Stimulated activated CD4-positive, alpha-beta T cell treated with anti-CD3 and anti-CD28 coated beads, Interleukin-1b, Interleukin-23, amount 100 ng/mL, for 48 hours (primary cell): ENCODE measurements at places on chromosomes 13 and 19.
A peak's percentile ranks its signal among the peaks of the same experiment; 100 is the strongest.

- peak; percentile 67 for DNase-seq
Measured at GRCh38 chr19:47272448-47273312, 2.0 kb upstream of the INAFM1 start.

GRCh38 chr13:29582171-29582570 lies 13.3 kb downstream of the SLC7A1 start:
- DNase-seq: no peak

DNA sequence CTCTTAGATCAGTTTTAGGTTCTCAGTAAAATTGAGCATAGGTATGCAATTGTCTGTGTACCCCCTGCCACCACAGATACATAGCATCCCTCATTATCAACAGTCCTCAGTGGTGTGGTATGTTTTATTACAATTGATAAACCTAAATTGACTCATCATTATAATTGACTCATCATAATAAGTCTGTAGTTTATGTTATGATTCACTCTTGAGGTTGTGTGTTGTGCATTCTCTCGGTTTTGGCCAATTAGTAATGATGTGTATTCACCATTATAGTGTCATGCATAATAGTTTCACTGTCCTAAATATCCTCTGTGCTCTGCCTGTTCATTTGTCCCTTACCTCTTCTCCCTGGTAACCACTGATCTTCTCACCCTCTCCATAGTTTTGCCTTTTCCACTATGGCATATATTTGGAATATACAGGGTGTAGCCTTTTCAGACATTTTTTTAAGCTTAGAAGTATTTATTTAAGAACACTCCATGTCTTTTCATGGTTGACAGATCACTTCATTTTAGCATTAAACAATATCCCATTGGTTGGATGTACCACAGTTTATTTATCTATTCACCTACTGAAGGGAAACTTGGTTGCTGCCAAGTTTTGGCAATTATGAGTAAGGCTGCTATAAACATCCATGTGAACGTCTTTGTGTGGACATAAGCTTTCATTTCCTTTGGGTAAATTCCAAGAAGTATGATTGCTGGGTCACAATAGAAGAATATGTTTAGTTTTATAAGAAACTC lies 1620.6 kb upstream of the MIR17HG start:
- no peak for DNase-seq

DNA sequence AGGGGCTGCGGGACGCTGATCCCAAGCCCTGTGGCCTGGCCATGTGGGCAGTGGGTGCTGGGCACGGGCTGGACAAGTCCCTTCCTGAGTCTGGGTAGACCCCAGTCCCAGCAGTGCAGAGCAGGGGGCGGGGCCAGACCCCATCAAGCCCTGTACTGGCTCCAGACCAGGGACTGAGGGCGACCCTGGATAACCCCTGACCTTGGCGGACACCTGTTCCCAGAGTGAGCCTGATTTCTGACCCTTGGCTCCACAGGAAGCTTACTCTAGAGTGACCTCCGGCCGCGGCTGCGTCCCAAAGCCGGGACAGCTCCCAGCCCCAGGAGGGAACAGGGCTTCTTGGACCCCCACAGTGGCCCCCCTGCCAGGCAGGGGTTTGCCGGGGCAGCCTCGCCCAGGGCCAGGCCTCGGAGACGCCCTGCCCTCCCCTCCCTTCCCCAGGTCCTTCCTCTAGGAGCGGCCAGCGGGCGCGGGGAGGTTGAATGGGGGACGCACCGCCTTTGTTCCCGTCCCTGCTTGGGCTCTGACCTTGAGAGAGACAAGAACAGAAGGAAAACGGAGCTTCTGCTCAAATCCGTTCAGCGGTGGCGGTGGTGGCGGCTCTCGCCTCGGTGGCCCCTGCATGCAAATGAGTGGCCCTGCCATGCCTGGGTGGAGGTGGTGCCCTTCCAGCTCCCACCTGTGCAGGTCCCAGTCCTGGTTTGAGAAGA lies 2.3 kb upstream of the EFNA2 start:
- no peak for DNase-seq

DNA sequence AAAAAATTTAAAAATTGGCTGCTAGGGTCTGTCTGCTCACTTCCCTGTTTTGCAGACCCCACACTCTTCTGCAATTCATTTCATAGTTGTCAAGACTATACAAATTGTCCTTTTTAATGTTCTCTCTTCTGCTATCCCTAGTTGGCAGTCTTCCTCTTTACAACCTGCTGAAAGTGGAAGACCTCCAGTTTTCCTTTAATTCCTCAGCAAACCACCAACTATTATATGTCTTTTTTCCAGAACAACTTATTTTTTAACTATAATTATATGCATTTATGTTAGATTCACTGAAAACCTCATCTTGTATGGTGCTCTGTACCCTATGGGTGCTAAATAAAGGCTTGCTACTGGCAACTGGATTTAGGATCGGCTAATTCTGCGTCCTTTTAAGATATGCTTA lies 1.1 kb upstream of the PHF11 start:
- no peak for DNase-seq

DNA sequence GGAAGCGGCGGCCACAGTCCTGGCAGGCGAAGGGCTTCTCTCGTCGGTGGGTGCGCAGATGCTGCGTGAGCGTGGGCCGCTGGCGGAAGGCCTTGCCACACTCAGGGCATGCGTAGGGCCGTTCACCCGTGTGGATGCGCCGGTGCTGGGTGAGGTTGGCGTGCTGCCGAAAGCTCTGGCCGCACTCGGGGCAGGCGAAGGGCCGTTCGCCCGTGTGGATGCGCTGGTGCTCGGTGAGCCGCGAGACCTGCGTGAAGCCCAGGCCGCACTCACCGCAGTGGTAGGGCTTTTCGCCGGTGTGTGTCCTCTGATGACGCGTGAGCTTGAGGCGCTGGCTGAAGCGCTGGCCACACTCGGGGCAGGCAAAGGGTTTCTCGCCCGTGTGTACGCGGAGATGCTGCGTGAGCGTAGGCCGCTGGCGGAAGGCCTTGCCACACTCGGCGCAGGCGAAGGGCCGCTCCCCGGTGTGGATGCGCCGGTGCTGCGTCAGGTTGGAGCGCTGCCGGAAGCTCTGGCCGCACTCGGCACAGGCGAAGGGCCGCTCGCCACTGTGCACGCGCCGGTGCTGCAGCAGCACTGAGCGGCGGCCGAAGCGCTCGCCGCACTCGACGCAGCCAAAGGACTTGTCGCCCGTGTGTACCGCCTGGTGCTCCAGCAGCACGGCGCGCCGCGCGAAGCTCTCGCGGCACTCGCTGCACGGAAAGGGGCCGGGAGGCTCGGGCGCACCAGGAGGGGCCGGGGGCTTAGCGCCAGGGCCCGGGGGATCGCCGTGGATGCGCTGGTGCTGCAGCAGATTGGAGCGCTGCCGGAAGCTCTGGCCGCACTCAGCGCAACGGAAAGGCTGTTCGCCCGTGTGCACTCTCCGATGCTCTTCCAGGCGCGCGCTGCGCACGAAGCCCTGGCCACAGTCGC lies 4.0 kb upstream of the UBE2M start:
- DNase-seq: no peak

- DNase-seq: no peak
Measured at GRCh38 chr19:56142087-56142787, 1.1 kb downstream of the ZNF444 start.

GRCh38 chr13:112893570-112894422 lies 75.2 kb upstream of the MCF2L start:
- no peak for DNase-seq

- DNase-seq: no peak
Measured at GRCh38 chr13:81568824-81569223, 1227.9 kb upstream of the SPRY2 start.

DNA sequence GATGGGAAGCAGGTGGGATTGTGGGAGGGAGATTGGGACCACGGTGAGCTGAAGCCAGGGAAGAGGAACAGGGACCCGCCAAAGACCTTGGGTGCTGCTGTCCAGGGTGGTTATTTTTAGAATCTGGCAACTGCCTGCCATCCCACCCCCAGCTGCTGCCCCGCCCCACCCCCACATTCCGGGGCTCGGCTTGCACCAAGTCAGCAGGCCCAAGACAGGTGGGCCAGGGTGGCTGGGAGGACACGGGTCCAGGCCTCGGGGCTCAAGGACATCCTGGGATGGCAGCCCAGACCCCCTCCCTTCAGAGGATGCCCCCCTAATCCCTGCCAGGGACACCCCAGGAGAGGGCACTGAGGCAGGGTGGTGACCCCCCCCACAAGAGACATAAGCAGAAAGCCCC lies 827 bp downstream of the CKM start:
- no peak for DNase-seq

DNA sequence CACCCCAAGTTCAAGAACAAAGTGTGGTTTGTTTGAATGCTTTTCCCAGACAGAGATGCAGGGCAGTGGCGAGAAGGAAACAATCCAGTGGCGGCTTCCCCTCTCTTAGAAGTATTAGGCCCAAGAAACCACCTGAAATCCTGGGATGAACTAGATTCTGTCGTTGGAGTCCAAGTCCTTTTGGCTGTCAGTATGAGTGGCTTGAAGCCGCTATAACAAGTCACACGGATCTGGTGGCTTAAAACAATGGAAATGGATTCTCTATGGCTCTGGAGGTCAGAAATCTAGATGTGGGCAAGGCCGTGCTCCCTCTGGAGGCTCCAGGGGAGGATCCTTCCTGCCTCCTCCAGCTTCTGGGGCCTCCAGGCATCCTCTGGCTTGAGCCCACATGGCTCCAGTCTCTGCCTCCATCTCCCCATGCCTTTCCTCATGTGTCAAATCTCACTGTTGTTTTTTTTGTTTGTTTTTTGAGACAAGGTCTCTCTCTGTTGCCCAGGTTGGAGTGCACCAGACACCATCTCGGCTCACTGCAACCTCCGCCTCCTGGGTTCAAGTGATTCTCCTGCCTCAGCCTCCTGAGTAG lies 97.7 kb downstream of the GNG7 start:
- DNase-seq: no peak

DNA sequence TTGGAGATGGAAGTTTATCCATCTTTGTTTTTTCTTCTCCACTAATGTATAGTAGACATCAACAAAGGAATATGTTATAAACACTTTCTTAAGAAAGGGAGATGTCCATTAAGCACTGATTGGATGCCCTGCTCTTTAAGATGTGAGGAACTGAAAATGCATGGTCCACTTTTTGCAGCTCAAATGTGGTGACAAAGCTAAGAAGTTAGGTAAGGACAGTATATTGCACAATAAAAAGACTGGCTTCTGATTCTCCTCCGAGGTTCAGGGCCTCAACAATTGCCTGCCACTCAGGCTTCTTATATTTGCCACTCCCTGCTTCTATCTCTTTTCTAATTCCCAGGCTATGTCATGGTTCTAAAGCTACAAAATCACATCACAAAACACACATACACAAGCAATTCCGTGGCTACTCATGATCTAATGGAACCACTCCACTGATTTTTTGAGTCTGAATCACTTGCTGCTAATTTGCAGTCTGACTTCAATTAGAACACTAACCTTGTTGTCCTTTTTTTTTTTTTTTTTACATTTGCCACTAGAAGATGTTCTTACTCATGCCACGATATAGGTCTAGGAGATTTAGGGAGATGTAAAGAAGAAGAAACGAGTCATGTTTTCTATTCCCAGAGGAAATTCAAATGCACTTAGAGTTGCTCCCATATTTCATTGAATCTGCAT lies 29.6 kb upstream of the TNFSF11 start:
- no peak for DNase-seq

- no peak for DNase-seq
Measured at GRCh38 chr13:54611390-54611789, 1582.8 kb downstream of the OLFM4 start.

- DNase-seq: no peak
Measured at GRCh38 chr19:3319643-3320353, 46.6 kb upstream of the NFIC start.

DNA sequence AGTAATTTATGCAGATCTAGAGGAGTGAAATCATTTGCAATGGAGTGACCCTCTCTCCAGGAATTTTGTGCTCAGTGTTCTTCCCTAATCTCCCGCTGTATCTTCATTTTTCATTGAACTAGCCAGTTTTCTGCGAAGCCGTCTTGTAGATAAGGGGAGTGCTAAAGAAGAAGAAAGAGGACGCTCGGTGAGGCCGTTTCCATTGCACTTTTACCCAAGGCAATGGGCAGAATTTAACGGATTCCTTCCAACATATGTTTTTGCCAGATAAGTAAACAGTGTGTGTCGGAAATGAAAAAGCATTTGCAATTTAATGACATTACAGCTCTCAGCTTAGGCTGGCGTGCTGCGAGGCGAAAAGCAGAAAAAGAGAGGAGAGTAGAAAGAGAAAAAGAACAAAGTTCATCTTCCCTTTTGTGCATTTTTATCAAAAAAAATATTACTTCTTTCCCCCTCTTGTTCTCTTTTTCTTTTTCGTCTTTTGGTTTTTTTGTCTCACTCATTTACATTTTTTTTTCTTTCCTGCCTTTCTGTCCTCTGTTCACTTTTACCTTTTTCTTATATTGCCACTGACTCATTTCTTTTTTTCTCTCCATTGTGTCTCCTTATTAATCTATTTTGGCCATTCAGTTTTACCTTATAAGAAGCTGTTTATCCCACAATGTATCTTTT lies 49.9 kb downstream of the SOX21 start:
- DNase-seq: no peak

GRCh38 chr19:30105727-30106126 lies 163.7 kb downstream of the URI1 start:
- no peak for DNase-seq

GRCh38 chr13:80955501-80955900 lies 614.6 kb upstream of the SPRY2 start:
- DNase-seq: no peak

DNA sequence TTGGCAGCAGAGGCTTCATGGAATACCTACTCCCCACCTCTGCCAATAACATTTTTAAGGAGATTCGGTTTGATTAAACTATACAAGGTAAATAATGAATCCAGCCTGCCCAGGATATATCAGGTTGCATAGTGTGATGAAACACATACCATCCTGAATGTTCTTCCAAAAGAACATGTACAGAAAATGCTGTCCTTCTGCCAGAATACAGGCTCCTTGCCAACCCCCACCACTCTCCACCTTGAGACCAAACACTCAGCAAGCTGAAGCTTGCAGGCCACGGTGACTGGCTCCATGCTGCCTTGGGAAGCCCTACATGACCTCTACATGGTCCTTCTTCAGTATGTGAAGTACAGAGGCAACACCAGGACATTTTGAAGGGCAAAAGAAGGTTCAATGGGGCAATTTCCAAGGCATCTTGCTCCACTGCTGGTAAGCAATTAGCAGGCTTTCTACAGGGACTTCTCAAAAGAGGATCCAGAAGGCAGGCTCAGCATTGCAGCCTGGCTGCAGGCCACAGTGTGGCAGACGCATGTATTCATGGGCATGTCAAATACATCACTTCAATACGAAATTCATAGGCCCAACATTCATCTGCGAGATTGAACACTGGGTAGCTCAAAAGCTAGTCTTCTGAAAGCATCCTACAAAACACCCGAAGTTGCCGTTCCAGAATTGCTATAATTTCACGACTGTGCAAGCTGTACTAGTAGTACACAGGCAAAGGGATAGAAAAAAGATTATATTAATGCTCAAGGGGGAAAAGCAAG lies 62.4 kb upstream of the SERP2 start:
- no peak for DNase-seq
